ENCODE measurements at places on chromosomes 2 and 18.
A peak's percentile ranks its signal among the peaks of the same experiment; 100 is the strongest.

DNA sequence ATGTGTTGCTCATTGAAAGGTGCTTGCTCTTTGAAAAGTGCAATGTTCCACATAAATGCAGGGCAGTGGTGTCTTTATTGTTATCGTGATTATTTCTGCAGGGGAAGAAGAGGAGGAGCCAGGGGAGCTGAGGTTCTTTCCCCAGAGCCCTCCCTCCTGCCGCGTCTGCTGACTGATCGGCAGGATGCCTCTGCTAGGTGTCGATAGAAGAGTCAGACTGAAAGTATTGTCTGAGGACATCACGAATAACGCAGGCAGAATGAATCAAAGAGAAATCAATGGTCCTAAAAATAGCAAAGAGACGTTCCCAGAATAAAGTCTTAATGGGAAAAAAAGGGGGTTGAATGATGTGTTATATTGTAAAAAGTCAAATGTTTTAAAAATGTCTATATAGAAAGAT, 47.4 kb upstream of the SIX3 start:
- H3K4me1 ChIP-seq = no peaks in the 10 kb centered on the region
- H3K27me3 ChIP-seq = no peaks in the 10 kb centered on the region
- H3K27ac ChIP-seq = no peak overlapping the region
- DNase-seq = no peak
- no peaks in the 10 kb centered on the region for H3K36me3 ChIP-seq
- no peak overlapping the region for H3K4me3 ChIP-seq

GRCh38 chr2:216916956-216917650, 57.2 kb upstream of the TNP1 start:
- no peaks in the 10 kb centered on the region for H3K4me1 ChIP-seq
- H3K36me3 ChIP-seq = no peaks in the 10 kb centered on the region
- H3K4me3 ChIP-seq = no peak overlapping the region
- H3K27me3 ChIP-seq = no peaks in the 10 kb centered on the region
- DNase-seq = no peak
- H3K27ac ChIP-seq = no peak overlapping the region

- H3K27ac ChIP-seq = peak overlapping the region; percentile 94
- no peaks in the 10 kb centered on the region for H3K36me3 ChIP-seq
- DNase-seq = no peak
- H3K4me3 ChIP-seq = peak overlapping the region; percentile 58
- no peaks in the 10 kb centered on the region for H3K27me3 ChIP-seq
Observed at GRCh38 chr18:11982981-11983380, 1.7 kb downstream of the IMPA2 start.

GRCh38 chr18:75551071-75551470, 123.6 kb upstream of the SMIM21 start:
- DNase-seq = peak; percentile 28
- H3K4me3 ChIP-seq = no peak overlapping the region
- H3K27ac ChIP-seq = no peak overlapping the region
- no peaks in the 10 kb centered on the region for H3K36me3 ChIP-seq

GRCh38 chr2:77328134-77328931, 193.8 kb downstream of the LRRTM4 start:
- H3K27ac ChIP-seq = no peak overlapping the region
- no peaks in the 10 kb centered on the region for H3K36me3 ChIP-seq
- H3K27me3 ChIP-seq = no peaks in the 10 kb centered on the region
- DNase-seq = no peak

DNA sequence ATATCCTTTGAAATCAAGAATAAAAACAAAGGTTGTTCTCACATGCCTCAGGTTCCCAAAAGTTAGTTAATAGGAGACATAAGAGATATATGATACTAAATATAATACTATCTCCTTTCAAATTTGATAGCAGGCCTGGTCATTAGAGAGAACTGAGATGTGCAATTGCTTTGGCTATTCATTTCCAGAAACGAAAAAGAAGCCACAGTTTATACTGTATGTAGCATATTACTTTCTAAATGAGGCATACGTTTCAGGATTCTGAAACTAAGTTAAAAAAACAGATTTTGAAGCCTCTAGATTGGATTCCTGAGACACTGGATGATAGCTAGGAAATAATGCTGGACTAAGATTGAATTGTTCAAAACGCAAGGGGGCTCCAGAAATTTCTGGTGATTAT, 7.1 kb downstream of the PPP1R1C start:
- no peaks in the 10 kb centered on the region for H3K36me3 ChIP-seq
- peaks cover 4% of the 10 kb centered on the region for H3K4me1 ChIP-seq
- H3K4me3 ChIP-seq = no peak overlapping the region
- no peaks in the 10 kb centered on the region for H3K27me3 ChIP-seq
- H3K27ac ChIP-seq = no peak overlapping the region
- no peak for DNase-seq

DNA sequence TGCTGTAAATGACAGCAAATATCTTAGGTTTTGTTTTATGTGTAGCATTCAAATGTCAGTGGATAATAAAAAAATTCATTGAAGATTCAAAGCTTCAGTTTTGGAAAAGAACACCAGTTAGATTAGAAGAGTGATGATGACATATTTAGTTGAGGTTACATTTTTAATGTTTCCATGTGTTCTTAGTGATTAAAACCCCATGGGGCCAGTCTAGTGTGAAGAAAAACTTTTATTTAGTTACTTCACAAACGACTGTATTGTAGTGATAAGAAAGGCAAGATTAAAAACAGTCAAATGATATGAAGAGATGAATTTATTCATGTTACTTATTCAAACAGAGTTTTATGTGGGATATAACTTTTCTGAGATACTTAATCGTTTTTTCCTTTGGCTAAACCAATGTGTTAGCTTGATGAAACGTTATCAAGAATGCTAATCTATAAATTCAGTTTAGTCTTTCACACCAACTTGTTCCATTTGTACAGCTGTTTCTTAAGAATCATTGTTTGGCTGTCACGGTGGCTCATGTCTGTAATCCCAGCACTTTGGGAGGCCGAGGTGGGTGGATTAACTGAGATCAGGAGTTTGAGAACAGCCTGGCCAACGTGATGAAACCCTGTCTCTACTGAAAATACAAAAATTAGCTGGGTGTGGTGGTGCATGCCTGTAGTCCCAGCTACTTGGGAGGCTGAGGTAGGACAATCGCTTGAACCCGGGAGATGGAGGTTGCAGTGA, 11.6 kb downstream of the BMPR2 start:
- H3K27ac ChIP-seq = no peak overlapping the region
- H3K4me3 ChIP-seq = no peak overlapping the region
- H3K36me3 ChIP-seq = no peaks in the 10 kb centered on the region

- peak within 1 kb of the TSS; percentile 59 for H3K4me3 ChIP-seq
- peaks cover 3% of the 10 kb centered on the region for H3K4me1 ChIP-seq
- no peaks in the 10 kb centered on the region for H3K36me3 ChIP-seq
- DNase-seq = peak; percentile 82
- H3K27ac ChIP-seq = peak within 1 kb of the TSS; percentile 16
- H3K27me3 ChIP-seq = no peaks in the 10 kb centered on the region
Observed at GRCh38 chr18:33440060-33441043, at the start of gene CCDC178. TSS of gene CCDC178 (minus strand) at chr18:33440721. CDS start at chr18:33412088, 28,633 bp downstream.

DNA sequence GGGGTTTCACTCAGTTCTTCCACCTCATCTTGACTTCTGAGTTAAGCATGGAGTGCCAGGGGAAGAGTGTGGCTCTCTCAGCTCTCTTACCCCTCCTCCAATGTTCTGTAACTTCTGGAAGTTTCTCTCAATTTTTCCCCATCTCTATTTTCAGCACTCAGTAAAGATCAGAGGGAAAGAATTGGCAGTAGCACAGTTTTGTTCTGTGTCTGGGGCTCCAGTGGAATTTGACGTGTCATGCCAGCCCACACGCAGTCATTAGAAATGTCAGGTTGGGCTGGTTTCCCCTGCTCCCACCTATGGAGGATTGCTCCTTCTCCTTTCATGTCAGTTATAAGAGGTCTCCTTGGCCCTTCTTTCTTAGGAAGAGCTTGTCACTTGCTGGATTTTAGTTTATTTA, 104.6 kb upstream of the COL3A1 start:
- no peaks in the 10 kb centered on the region for H3K36me3 ChIP-seq
- no peak overlapping the region for H3K4me3 ChIP-seq
- peak overlapping the region; percentile 76 for H3K27ac ChIP-seq
- no peaks in the 10 kb centered on the region for H3K4me1 ChIP-seq

DNA sequence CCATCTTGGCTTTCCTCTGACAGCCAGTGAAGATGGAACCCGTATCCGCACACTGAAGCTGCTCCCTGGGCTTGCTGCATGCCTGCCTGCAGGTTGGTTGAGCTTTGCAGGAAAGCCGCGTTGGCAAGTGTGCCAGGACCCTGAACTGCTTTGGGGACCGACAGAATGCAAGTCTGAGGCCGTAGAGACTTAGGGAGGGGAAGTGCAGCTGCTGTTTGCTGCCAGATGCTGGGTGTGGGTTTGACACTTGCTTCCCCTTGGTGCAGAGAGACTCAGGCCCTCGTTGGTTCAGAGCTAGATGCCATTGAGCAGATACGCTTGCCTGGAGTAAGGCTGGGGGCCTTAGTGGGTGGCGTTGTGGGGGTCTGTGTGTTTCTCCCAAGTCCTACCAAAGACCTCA, 13.1 kb upstream of the PHLPP1 start:
- H3K27me3 ChIP-seq = no peaks in the 10 kb centered on the region
- DNase-seq = no peak
- H3K36me3 ChIP-seq = no peaks in the 10 kb centered on the region
- H3K4me1 ChIP-seq = no peaks in the 10 kb centered on the region

DNA sequence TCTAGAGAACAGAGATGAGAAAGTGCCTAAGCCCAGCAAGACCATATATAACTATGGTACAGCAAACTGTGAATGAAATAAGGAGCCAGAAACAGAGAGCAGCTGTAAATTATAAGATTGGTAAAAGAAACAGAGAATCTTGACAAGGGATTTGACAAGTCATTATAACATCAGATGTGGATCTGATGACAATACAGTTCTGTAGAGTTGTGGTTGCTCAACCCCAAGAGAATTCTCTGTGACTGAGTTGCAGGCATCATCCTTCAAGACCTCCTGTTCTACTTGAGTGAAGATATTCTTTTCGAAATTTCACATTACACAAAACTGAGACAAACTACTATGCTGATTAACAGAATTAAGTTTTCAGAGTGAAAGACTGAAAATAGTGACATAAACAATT, 343.1 kb upstream of the SLC39A10 start:
- no peaks in the 10 kb centered on the region for H3K36me3 ChIP-seq
- H3K27ac ChIP-seq = no peak overlapping the region
- no peak for DNase-seq
- H3K27me3 ChIP-seq = no peaks in the 10 kb centered on the region
- H3K4me1 ChIP-seq = peaks cover 12% of the 10 kb centered on the region
- H3K4me3 ChIP-seq = no peak overlapping the region

GRCh38 chr2:123596621-123597020, 428.5 kb upstream of the CNTNAP5 start:
- DNase-seq = no peak
- no peak overlapping the region for H3K27ac ChIP-seq
- H3K4me1 ChIP-seq = no peaks in the 10 kb centered on the region
- H3K27me3 ChIP-seq = no peaks in the 10 kb centered on the region

DNA sequence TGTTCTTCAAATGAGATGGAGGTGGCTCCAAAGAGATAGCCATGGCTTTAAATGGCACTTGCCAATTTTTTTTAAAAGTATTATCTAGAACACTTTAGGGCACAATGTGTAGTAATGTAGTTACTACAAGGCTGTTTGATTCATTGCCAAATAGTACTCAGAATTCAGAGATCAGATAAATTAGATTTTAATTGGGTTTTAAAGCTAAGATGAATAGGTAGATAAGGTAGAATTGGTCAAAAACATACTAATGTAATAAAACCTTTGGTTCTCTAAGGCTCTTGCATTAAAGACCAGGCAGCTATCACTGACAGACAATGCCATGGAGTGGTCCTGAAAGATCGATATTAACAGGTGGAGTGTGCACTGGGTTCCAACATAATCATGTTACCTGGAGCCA, 365.9 kb downstream of the LRRTM1 start:
- no peaks in the 10 kb centered on the region for H3K4me1 ChIP-seq
- H3K27ac ChIP-seq = no peak overlapping the region
- no peak overlapping the region for H3K4me3 ChIP-seq
- H3K36me3 ChIP-seq = no peaks in the 10 kb centered on the region
- H3K27me3 ChIP-seq = no peaks in the 10 kb centered on the region

DNA sequence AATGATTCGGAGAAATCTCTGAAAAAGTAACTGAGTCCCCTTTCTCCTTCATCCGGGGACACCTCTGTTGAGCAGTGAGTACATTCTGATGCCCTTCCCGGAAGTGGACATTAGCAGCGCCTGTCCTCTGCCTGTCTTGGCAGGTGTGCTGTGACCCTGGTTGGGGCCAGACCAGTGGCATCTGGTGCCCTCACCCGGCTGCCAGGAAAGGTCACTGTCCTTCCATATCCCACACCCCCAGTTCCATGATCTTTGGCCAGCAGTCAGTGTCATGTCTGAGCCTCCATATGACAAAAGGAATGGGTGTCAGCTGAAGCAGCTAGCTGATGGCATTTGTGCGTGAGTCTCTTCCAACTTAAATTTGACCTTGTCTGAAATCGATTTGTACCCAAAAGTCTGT, 128.1 kb downstream of the NCK2 start:
- H3K27ac ChIP-seq = peak overlapping the region; percentile 49
- no peak for DNase-seq
- H3K36me3 ChIP-seq = no peaks in the 10 kb centered on the region
- no peaks in the 10 kb centered on the region for H3K27me3 ChIP-seq
- peaks cover 9% of the 10 kb centered on the region for H3K4me1 ChIP-seq
